Stimulated activated CD4-positive, alpha-beta T cell treated with anti-CD3 and anti-CD28 coated beads, Interleukin-1b, Interleukin-23, amount 100 ng/mL, for 1 hour (primary cell): ENCODE measurements at places on chromosomes 6 and 20.
A peak's percentile ranks its signal among the peaks of the same experiment; 100 is the strongest.

DNA sequence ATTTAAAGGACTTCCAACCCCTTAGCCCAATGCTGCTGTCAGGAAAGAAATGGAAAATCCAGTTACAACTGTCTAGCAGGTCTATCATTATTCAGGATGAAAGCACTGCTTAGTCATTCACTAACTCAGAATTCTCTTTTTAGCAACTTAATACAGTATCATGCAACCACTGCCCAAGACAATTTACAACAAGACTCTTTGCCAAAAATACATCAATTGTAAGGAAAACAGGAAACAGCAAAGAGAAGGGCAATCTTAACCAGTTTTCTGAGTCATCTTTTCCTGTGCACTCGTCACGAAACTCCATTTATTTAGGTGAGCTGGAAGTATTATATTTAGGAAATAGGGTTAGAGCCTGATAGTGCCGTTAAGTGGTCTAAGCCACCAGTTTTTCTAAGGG lies 1197.7 kb upstream of the CITED2 start:
- DNase-seq: no peak

DNA sequence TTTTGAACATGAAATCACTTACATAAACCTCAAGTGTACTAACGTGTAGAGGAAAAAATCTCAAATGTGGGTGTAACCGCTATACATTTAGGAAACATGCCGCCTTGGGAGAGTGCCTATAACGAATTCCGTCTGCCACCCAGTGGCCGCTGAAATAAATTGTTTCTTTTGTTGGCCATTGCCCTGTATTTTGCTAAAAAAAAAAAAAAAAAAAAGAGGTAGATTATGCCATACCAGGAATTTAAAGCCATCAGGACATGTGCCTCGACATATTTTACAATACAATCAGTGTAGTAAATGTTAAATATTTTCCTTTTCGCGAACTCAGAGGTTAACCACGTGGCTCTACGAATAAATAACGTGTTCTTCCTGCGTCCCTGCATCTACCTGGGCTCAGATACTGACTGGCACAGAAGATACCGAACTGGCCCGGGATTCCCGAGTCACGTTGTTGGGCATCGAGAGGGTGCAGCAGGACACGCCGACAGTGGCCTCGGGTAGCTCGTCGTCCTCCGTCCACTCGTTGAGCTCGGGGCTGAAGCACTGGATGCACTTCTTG lies 14.3 kb downstream of the KLHL31 start:
- peak; percentile 29 for DNase-seq

DNA sequence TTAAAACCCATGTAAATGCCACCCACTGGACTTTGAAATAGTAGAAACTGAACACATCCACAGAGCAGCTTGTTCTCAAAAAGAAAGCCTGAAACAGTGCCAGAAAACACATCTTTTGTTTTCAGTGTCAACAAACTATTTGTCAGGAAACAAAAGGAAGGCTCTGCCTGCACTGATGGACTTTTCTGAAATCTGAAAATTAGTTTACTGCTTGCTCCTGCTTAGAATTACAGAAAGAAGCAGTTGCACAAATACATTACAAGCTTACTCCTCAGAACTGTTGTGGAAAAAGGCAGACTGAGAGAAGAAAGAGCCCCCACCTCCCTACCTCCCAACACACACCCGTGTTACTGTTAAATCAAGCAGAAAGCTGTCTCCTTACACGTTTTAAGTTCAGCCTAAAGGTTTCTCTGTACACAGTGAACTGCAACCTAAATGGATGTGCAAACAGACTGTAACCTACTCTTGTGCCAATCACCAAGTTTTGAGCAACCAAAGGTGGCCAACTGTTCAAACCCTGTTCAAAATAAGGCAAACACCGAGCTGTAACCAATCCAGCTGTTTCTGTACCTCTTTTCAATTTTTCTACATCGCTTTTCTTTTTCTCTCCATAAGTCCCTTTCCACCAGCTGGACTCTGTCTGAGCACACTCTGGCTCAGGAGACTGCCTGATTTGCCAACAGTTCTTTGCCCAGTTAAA lies 43.7 kb downstream of the FRK start:
- DNase-seq: no peak

DNA sequence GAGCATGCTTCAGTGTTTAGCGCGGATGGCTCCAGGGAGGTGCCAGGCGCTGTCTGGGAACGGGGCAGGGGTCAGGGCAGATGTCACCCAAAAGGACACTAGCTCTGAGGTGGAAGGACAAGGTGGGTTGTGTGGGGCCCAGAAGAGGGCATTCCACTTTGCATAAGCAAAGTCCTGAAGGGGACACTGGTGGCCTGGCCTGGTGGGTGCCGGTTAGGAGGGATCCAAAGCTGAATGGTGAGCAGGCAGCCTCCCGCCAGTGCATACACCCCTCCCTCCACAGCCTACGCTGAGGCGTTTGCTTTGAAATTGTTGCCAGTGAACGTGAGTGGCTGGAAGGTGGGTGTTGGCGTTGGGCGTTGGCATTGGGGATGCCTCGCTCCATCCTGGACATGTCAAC lies 192.1 kb downstream of the BMP7 start:
- no peak for DNase-seq

DNA sequence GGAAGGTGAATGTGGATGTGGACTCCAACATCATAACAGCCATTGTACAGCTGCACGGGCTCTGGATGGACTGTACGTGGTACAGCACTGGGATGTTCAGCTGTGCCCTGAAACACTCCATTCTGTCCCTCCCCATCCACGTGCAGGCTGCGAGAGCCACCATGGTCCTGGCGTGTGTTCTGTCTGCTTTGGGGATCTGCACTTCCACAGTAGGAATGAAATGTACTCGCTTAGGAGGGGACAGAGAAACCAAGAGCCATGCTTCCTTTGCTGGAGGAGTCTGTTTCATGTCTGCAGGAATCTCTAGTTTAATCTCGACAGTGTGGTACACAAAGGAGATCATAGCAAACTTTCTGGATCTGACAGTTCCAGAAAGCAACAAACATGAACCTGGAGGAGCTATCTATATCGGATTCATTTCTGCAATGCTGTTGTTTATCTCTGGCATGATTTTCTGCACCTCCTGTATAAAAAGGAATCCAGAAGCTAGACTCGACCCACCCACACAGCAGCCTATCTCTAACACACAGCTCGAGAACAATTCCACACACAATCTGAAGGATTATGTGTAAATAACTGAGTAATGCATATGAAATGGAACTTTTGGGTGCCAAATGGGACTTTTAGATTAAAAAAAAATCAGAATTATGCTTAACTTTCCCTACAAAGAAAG lies 12.1 kb downstream of the CLDN20 start:
- no peak for DNase-seq

DNA sequence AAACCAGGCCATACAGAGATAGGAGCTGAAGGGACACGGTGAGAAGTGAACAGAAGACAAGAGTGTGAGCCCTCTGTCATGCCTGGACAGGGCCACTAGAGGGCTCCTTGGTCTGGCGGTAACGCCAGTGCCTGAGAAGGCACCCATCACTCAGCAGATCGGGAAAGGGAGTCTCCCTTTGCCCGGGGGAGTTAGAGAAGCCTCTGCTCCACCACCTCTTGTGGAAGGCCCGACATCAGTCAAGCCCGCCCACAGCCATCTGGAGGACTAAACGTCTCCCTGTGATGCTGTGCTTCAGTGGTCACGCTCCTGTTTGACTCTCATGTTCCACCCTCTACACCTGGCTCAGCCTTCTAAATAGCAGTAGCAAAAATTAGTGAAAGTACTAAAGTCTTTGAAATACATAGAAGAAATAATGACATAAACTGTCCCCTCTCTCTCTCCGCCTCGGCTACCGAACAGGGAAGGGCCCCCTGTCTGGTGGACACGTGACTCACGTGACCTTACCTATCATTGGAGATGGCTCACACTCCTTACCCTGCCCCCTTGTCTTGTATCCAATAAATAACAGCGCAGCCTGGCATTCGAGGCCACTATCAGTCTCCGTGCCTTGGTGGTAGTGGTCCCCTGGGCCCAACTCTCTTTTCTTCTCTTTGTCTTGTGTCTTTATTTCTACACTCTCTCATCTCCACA lies 66.7 kb downstream of the RPP21 start:
- peak; percentile 19 for DNase-seq

DNA sequence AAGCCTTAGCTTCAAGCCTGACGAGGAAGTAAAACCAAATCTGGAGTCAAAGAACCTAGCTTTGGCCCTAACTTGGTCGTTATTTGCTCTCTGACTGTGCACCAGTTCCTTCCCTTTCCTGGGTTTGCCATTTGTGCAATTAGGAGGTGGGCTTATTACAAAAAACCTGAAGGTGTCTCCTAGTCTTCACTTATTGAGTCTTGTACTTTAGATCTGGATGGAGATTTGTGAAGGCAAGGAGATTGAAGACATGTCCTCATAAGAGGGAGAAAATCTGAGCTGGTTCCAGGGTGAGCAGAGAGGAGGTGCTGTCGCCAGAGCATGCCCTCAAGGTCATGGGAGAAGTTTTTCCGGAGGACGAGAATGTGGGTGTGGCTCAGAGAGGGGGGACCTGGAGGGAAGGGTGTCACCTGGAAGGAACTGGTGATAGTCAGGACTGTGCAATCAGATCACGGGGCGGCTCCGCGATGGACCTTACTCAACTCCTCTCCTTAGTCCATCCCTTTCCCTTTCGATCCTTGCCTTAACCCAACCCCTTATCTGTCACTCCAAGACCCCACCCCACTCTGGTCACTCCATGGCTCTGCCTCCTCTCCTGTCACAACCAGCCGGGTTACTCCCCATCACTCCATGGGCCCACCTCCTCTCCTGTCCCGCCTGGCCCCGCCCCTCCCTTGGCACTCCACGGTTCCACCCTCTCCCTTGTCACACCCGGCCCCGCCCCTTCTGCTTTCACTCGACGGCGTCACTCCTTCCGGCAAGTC lies 588 bp upstream of the ACSS2 start:
- no peak for DNase-seq

- DNase-seq: peak; percentile 59
Observed at GRCh38 chr20:53609491-53610445, 16.1 kb upstream of the ZNF217 start.

DNA sequence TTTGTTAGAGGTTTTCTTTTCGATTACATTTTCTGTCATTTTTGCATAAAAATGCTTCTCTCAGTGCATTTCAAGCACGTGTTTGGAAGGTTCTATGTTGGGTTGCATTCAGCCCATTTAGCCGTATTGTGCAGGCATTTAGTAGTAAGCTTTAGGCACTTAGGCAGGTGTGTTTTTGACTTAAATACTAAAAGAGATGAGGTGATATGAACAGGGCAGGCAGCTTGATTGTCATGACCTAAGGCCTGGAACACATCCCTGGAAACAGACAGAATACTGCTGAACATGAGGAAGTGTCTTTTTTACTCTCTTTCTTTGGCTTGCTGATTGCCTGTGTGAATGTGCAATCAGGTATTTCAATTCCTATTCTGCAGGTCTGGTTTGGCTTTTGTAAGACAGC lies 610.5 kb upstream of the MAN1A1 start:
- DNase-seq: no peak

DNA sequence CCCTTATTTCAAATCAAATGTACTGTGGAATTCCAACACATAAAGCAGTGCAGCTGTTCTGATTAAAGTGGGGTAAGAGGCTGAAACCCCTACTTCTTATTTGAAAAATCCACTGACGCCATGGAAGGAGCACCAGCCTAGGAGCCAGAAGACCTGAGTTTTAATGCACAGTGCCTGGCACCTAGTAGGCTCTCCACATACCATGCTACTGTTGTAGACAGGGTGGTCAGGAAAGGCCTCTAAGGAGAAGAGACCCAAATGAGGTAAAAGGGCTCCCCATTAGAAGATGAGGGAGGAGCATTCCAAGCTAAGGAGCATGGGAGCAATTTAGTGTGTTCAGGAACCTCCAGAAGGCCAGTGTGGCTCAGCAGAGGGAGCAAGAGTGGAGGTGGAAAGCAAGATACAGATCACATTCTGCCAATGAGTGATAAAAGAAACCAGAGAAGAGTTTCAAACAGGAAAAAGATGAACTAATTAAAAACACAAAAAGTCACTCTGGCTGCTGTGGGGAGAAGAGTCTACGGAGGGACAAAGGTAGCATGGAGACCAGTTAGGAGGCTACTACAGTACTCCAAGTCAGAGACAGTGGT lies 11.8 kb upstream of the ZNF76 start:
- no peak for DNase-seq

DNA sequence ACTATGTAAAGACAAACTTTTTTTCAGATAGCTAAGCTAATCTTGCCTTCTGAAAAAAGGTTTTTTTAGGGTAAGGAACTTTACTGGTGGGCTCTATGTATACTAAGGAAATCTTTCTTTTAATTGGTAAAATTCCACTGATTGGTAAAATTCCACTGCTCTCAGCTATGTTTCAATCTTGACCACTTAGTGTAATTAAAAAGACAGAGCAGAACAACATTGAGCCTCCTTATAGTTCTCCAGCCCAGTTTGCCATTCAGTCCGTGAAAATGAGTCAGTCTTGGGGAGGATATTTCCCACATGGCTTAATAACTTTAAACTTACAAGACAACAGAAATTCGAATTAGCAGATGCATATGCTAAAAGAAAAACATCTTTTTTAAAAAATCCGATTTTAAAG lies 92.7 kb downstream of the EYA4 start:
- DNase-seq: no peak
